Fibroblast of skin of abdomen (primary cell): ENCODE measurements at places on chromosomes 3 and 15.

GRCh38 chr15:20351448-20351971, 190.1 kb downstream of the GOLGA6L6 start:
- no peak for DNase-seq

DNA sequence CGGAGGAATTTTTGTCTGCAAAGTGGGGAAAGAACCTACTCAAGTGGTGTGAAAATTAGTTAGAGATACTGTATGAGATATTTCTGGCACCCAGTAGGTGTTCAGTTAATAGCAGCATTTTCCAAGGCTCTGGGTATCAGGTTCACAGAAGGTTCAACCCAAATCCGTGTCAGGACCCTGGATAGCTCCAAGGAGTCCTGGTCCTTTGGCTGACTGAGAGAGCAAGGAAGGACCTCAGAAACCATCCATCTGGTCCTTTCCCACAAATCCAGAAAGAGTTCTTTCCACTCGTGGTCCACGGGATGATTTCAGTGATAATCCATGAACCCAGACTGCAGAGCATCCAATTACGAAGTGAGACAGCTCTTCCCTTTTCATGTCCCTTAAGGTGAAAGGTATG, 51.4 kb downstream of the SLC6A11 start:
- peak; percentile 5 for DNase-seq

DNA sequence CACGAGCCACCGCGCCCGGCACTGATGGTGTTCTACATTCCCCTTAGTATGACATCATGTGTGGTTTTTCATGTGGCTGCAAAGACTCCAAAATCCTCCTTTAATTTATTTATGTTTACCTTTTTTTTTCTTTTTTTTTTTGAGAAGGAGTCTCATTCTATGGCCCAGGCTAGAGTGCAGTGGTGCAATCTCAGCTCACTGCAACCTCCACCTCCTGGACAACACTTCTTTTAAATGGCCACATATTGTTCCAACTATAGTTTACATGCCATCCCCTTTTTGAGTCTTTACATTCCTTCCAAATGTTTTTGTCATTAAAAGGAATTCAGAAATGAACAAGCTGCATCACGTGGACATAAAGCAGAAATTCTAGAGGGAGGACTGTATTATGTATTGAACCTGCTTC, 10.3 kb upstream of the CDV3 start:
- peak; percentile 83 for DNase-seq

DNA sequence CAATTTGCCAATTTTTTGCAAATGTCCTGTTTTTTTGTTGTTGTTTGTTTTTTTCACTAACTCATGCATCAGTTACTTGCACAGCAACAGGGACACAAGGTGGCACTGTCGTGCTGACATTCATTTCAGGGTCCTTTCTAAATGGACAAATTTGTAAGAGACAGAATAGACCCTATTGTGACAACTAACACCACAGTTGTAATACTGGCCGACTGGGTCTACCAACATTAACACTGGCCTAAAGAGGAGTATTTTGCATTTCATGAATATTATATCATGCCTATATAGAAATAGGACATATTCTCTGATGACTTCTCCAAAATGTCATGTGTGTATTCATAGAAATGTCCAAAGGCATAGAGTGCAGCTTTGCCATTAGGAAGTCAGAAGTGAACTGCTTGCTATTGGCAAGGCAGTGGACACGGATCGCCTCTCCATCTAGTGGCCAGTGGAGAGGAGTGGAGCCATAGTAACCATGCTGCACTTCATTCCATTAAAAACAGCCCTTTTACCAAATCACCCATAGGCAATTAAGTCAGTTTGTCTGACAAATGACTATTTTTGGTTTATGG, 54.8 kb downstream of the ZBTB20 start:
- peak; percentile 60 for DNase-seq

DNA sequence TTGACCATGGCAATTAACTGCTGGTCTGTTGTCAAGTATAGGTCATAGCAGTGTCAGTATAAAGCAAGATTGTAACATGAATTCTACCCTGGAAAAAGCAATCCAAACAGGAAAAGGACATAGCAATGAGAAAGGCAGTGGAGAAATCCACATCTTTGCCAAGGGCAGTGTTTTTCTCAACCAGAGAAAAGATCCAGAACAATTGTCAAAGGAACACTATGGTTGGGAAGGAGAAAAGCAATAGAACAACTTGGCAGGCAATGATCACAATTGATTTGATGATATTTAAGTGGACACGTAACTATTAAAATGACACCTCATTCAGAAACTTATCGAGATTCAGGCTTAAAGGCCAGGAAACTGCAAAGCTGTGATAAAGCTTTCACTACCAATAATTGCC, 271.1 kb downstream of the DIPK2A start:
- no peak for DNase-seq
